D721Med (cell line): ENCODE measurements at places on chromosomes 5 and 9.

- no peak for DNase-seq
Observed at GRCh38 chr5:144367991-144368390, 197.3 kb downstream of the KCTD16 start.

DNA sequence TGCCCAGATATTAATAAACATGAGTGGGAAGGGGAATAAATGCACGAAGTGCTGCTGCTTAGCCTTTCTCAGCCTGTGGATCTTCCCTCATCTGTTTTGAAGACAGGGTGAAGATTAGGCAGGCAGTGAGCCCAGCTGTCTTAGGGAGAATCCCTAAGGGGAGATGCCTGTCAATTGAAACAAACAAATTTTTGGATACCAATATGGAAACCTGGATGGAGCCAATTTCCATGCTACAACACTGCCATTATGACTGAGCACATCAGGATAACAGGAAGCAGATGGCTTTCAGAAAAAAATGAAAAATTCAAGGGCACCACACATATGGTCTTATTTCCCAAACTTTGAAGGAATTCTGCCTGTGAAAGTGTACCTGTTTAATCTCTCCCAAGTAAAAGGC is 80.3 kb downstream of the HMHB1 start:
- no peak for DNase-seq

GRCh38 chr5:68240202-68240601 is 24.6 kb downstream of the PIK3R1 start:
- DNase-seq, result no peak

- DNase-seq, result no peak
Observed at GRCh38 chr5:10235350-10235749, 14.3 kb downstream of the ATPSCKMT start.

GRCh38 chr9:109586993-109587392 is 88.9 kb upstream of the PTPN3 start:
- no peak for DNase-seq

- no peak for DNase-seq
Observed at GRCh38 chr9:135262248-135262647, 174.8 kb downstream of the OLFM1 start.

DNA sequence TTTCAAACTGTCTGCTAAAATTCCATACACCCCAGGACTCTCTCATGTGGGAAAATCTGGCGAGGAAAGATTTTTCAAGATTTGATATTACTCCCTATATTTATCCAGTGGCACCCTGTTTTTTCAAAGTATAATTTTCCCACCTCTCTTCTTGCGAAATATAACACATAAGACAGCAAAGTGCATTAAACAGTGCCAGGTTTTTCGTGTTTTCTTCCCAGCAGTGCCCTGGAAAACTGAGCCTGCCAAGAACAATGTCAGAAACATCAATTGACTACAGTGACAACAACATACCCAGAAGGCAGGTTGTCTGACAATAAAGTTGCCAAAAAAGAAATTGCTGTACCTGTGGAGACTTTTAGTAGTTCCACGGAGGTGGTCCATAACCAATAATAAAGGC is 545.0 kb upstream of the ZNF608 start:
- DNase-seq, result no peak

DNA sequence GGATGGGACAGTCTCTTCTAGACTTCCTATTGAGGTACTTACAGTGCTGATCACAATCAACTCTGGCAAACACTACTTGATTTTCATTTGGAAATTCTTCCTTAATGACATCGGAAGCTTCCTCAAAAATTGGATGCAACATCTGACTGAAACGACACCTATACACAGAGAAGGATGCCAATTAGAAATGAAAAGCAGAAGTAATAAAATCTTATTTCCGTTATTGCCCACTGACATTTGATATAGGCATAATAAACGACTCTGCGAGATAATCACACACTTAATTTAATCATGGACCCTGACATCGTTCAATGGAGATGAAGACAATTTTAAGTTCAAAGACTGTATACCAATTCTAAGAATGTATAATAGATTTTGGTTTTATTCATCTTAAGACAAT is 46.4 kb downstream of the ERP44 start:
- no peak for DNase-seq

GRCh38 chr5:157464519-157465171 is 4.6 kb downstream of the NIPAL4 start:
- DNase-seq, result no peak

GRCh38 chr5:22567983-22568382 is 285.2 kb downstream of the CDH12 start:
- no peak for DNase-seq

GRCh38 chr5:142664067-142664466 is 21.8 kb downstream of the FGF1 start:
- no peak for DNase-seq

DNA sequence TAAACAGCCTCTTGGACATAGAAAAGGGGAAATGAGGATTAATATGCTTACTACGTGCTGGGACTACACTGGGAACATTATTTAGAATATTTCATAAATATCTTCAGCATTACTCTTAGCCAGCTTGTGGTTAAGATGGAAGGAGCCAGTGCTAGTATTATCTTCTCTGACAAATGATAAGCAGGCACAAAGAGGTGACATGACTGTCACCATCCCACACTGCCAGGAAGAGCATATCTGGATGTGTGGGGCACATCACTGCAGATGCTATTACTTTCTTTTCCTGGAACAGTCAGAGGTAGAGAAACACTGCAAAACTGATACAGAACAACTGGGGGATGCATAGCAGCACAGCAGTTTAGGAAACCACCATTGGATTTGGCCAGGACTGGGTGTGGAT is 281.0 kb upstream of the TNC start:
- no peak for DNase-seq
